ENCODE measurements at places on chromosomes 7 and 10.

- H3K27me3 ChIP-seq, result peaks cover 42% of the 10 kb centered on the region
- no peaks in the 10 kb centered on the region for H3K4me1 ChIP-seq
- no peak overlapping the region for H3K27ac ChIP-seq
- no peak overlapping the region for H3K4me3 ChIP-seq
- H3K36me3 ChIP-seq, result no peaks in the 10 kb centered on the region
Measured at GRCh38 chr7:127504715-127505114, 80.7 kb downstream of the GCC1 start.

GRCh38 chr10:104666106-104666505 is 25.0 kb downstream of the SORCS3 start:
- no peaks in the 10 kb centered on the region for H3K4me1 ChIP-seq
- no peak overlapping the region for H3K27ac ChIP-seq
- DNase-seq, result no peak
- no peak overlapping the region for H3K4me3 ChIP-seq
- no peaks in the 10 kb centered on the region for H3K36me3 ChIP-seq

GRCh38 chr10:11625019-11625735 is 13.7 kb upstream of the USP6NL start:
- no peak overlapping the region for H3K4me3 ChIP-seq
- no peaks in the 10 kb centered on the region for H3K27me3 ChIP-seq
- DNase-seq, result no peak
- H3K4me1 ChIP-seq, result no peaks in the 10 kb centered on the region
- H3K36me3 ChIP-seq, result no peaks in the 10 kb centered on the region

- no peak overlapping the region for H3K4me3 ChIP-seq
- H3K27ac ChIP-seq, result no peak overlapping the region
- H3K4me1 ChIP-seq, result peaks cover 7% of the 10 kb centered on the region
- H3K27me3 ChIP-seq, result peaks cover 6% of the 10 kb centered on the region
- DNase-seq, result no peak
Measured at GRCh38 chr7:47847207-47847606, 101.1 kb downstream of the PKD1L1 start.

DNA sequence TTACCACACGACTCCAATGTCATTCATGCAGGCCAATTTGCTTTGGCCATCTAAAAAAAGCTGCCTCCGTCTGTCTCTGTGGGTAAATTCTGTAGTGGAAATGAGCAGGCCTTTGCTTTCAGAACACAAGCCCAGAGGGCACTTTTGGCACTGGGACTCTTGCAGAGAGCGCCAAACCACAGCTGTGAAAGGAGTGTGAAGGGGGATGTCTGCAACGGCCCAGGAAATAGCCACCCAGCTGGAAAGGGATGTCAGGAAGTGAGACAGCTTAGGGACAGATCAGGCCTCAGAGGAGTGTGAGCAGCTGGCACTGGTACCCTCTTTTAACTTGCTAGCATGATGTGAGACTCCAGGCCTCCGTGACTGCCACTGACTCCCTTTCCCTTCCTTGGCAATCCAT is 152.4 kb downstream of the DKK1 start:
- no peak overlapping the region for H3K27ac ChIP-seq
- H3K4me1 ChIP-seq, result no peaks in the 10 kb centered on the region
- H3K4me3 ChIP-seq, result no peak overlapping the region
- no peak for DNase-seq

- no peak for DNase-seq
- no peaks in the 10 kb centered on the region for H3K27me3 ChIP-seq
- H3K4me1 ChIP-seq, result peaks cover 58% of the 10 kb centered on the region
Measured at GRCh38 chr10:22647244-22647643, 67.1 kb downstream of the PIP4K2A start.
